ENCODE measurements at places on chromosomes 4 and X. TPM values are rescaled to one million over a fixed set of nuclear protein-coding genes. Genes with fewer than 3 reads are reported as not detected.

The CHIC2 gene
- total RNA-seq, result 42.7 TPM

The SPOCK3 gene
- not detected for total RNA-seq

The STOX2 gene
- total RNA-seq, result 27.3 TPM

The CCKAR gene
- not detected for total RNA-seq

The CITED1 gene
- total RNA-seq, result 27.0 TPM

The GC gene
- total RNA-seq, result not detected

DNA sequence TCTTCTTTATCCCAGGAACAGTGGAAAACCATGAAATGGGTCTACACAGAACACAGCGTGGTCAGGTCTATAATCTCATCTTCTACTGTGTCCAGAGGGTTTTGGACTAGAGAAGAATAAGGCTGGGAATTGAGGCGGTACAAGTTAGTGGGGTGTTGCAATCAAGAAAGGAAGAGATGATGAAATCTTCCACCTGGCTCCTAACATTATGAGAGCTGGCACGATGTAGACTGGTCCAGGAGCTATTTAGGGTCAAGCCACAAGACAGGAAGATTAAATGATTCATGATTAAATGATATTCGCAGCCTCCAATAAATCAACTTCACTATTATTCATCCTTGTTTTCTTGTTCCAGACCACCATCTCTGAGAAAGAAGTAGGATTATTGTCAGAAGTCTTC, 88.0 kb downstream of the ARSF start:
- H3K36me3 ChIP-seq, result no peaks in the 10 kb centered on the region
- H3K27me3 ChIP-seq, result no peaks in the 10 kb centered on the region
- no peak for DNase-seq
- no peak overlapping the region for H3K27ac ChIP-seq
- H3K4me3 ChIP-seq, result no peak overlapping the region

GRCh38 chrX:1462596-1463251, 10.0 kb upstream of the ASMTL start:
- H3K36me3 ChIP-seq, result no peaks in the 10 kb centered on the region
- H3K27me3 ChIP-seq, result peaks cover 4% of the 10 kb centered on the region
- no peak overlapping the region for H3K4me3 ChIP-seq
- H3K27ac ChIP-seq, result no peak overlapping the region
- no peaks in the 10 kb centered on the region for H3K4me1 ChIP-seq

GRCh38 chr4:158006990-158007389, 165.8 kb downstream of the GASK1B start:
- peaks cover 11% of the 10 kb centered on the region for H3K4me1 ChIP-seq
- no peaks in the 10 kb centered on the region for H3K36me3 ChIP-seq
- no peak overlapping the region for H3K4me3 ChIP-seq
- H3K27ac ChIP-seq, result no peak overlapping the region

DNA sequence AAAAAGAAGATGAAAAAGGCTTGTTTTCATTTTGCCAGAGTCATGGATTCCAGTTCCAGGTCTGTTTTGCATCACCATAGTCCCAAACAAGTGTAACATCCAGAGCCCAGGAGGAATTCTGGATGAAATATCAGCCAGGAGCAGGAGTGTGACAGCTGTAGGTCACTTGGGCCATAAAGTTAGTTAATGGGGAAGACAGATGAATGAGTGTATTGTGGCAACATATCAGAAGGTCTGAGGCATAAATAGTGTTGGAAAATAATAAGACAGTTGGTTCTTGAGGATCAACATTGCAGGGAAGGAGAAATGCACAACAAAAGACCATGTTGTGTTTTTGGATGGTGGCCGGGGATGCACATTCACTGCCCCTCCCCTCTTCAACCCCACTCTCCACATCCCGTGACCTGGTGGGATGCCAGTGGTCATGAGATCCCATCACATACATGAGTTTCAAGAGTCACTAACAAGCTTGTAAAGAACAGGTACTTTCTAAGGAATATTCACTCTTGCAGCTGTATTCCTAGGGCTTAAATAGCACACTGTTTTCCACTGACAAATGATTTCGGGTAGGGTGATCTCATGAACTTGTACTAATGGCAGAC, 83.1 kb upstream of the IGFBP7 start:
- no peak overlapping the region for H3K27ac ChIP-seq
- no peak for DNase-seq
- peaks cover 6% of the 10 kb centered on the region for H3K4me1 ChIP-seq

DNA sequence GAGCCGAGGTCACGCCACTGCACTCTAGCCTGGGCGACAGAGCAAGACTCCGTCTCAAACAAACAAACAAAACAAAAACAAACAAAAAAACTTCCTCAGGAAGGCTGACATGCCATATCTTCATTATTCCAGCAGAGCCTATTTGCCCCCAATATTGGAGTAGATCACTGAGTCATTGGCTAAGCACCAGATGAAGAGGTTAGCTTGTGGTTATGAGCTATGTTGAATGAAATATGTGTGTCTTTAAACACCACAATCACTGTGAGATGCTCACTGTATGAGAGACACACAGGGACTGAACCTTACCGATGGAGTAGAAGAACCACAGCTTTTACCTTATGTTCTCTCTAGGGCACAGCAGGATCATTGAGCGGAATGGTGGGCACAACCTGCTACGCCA, 122.1 kb upstream of the EOLA2 start:
- no peak for DNase-seq
- no peak overlapping the region for H3K27ac ChIP-seq
- H3K27me3 ChIP-seq, result no peaks in the 10 kb centered on the region
- H3K36me3 ChIP-seq, result no peaks in the 10 kb centered on the region
- no peak overlapping the region for H3K4me3 ChIP-seq
- no peaks in the 10 kb centered on the region for H3K4me1 ChIP-seq

DNA sequence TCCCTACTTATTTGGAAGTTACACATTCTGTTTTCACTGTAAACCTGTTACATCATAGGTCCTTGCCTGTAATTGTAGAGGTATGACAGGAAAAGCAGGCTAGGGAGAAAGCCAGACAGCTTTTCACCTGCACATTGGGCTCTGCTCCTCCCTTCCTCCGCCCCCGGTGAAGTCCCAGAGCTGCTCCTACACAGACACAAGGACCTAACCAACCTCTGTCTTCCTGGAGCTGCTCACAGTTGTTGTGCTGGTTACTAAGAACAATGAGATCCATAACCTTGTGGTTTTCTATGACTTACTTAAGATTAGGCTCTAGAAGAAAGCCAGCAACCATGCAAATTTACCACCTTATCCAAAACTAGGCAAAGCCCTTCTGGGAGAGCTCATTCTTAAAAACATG, 40.0 kb downstream of the MOSPD2 start:
- H3K4me3 ChIP-seq, result no peak overlapping the region
- H3K27ac ChIP-seq, result no peak overlapping the region
- H3K27me3 ChIP-seq, result no peaks in the 10 kb centered on the region
- no peaks in the 10 kb centered on the region for H3K4me1 ChIP-seq
- no peak for DNase-seq
- H3K36me3 ChIP-seq, result peaks cover 8% of the 10 kb centered on the region

GRCh38 chr4:162978398-162978797, 188.3 kb downstream of the NAF1 start:
- DNase-seq, result no peak
- H3K4me3 ChIP-seq, result no peak overlapping the region
- H3K27ac ChIP-seq, result no peak overlapping the region
- H3K36me3 ChIP-seq, result no peaks in the 10 kb centered on the region
- no peaks in the 10 kb centered on the region for H3K27me3 ChIP-seq

DNA sequence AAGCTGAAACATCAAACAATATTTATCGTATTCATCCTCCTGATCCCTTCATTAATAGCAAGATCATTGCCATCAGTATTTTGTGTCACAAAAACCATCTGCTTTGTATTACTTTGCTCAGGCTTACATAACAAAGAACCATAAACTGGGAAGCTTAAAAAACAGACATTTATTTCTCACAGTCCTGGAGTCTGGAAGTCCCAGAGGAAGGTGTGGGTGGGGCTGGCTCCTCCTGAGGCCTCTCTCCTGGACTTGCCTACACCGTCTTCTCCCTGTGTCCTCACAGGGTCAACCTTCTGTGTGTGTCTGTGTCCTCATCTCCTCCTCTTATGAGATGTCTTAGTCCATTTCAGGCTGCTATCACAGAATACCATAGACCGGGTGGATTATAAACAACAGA, 61.3 kb upstream of the MXRA5 start:
- no peak overlapping the region for H3K27ac ChIP-seq
- H3K4me1 ChIP-seq, result no peaks in the 10 kb centered on the region
- H3K4me3 ChIP-seq, result no peak overlapping the region
- no peaks in the 10 kb centered on the region for H3K27me3 ChIP-seq
- no peak for DNase-seq
- no peaks in the 10 kb centered on the region for H3K36me3 ChIP-seq

DNA sequence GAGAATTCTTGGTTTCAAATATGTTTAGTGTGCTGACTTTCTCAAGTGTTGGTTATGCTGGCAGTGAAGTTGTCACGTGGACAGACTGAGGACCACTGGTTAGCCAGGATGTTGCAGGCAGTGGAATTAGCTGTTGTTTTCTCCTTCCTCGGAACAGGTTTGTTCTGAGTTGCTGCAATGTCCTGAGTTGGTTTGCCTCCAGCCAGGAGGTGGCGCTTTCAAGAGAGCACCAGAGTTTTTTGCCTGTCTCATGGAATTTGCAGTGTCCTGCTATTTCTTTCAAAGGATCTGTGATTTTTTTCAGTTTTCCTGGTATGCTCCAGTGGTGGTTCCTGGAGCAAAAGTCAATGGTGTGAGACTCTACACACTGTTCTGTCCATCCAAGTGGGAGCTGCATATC, 158.1 kb upstream of the CXorf66 start:
- DNase-seq, result peak; percentile 37
- H3K36me3 ChIP-seq, result no peaks in the 10 kb centered on the region
- H3K4me1 ChIP-seq, result no peaks in the 10 kb centered on the region
- no peak overlapping the region for H3K4me3 ChIP-seq

- H3K36me3 ChIP-seq, result no peaks in the 10 kb centered on the region
- H3K4me3 ChIP-seq, result no peak overlapping the region
- H3K27ac ChIP-seq, result no peak overlapping the region
- H3K4me1 ChIP-seq, result peaks cover 38% of the 10 kb centered on the region
Observed at GRCh38 chrX:24153796-24154189, 4.3 kb downstream of the ZFX start.

GRCh38 chr4:56544573-56545131, 39.1 kb downstream of the ARL9 start:
- H3K4me3 ChIP-seq, result peak overlapping the region; percentile 24
- H3K27me3 ChIP-seq, result no peaks in the 10 kb centered on the region
- DNase-seq, result peak; percentile 87
- H3K27ac ChIP-seq, result no peak overlapping the region
- no peaks in the 10 kb centered on the region for H3K36me3 ChIP-seq

GRCh38 chr4:169024762-169025161, 14.7 kb upstream of the CBR4 start:
- H3K27ac ChIP-seq, result no peak overlapping the region
- DNase-seq, result no peak
- no peak overlapping the region for H3K4me3 ChIP-seq
- H3K4me1 ChIP-seq, result no peaks in the 10 kb centered on the region
- no peaks in the 10 kb centered on the region for H3K36me3 ChIP-seq

GRCh38 chr4:16676230-16676770, 222.1 kb downstream of the LDB2 start:
- peaks cover 4% of the 10 kb centered on the region for H3K4me1 ChIP-seq
- H3K36me3 ChIP-seq, result no peaks in the 10 kb centered on the region
- H3K4me3 ChIP-seq, result no peak overlapping the region
- H3K27ac ChIP-seq, result no peak overlapping the region

- peaks cover 29% of the 10 kb centered on the region for H3K4me1 ChIP-seq
- H3K27ac ChIP-seq, result no peak overlapping the region
- no peaks in the 10 kb centered on the region for H3K27me3 ChIP-seq
- no peak for DNase-seq
Observed at GRCh38 chr4:1239950-1240307, 9.0 kb downstream of the CTBP1 start.

- peak overlapping the region; percentile 24 for H3K27ac ChIP-seq
- no peaks in the 10 kb centered on the region for H3K27me3 ChIP-seq
- peaks cover 12% of the 10 kb centered on the region for H3K36me3 ChIP-seq
Observed at GRCh38 chr4:148071009-148071408, 339.1 kb downstream of the ARHGAP10 start.

GRCh38 chrX:15474028-15474427, 19.1 kb downstream of the PIR start:
- no peak overlapping the region for H3K27ac ChIP-seq
- H3K27me3 ChIP-seq, result no peaks in the 10 kb centered on the region
- H3K36me3 ChIP-seq, result no peaks in the 10 kb centered on the region
- H3K4me1 ChIP-seq, result no peaks in the 10 kb centered on the region

DNA sequence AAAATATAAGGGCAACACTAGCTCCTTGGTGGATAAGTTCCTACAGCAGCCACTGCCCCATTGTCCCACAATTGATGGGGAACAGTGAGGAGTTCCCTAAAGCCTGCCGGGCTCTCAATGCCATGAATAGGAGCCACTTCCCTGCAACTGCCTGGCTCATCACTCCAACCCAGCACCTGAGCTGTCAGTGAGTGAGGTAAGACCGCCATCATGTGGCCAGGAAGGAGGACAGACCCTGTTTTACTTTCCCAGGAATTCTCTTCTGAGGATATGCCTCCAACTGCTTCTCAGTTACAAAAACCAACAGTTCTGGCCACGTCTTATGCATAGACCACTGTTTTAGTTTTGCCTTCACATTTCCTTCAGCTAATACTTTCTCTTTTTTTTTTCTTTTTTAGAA, 45.5 kb downstream of the SRPX start:
- H3K4me3 ChIP-seq, result no peak overlapping the region
- no peak overlapping the region for H3K27ac ChIP-seq
- no peaks in the 10 kb centered on the region for H3K36me3 ChIP-seq
- H3K4me1 ChIP-seq, result no peaks in the 10 kb centered on the region
- H3K27me3 ChIP-seq, result no peaks in the 10 kb centered on the region

DNA sequence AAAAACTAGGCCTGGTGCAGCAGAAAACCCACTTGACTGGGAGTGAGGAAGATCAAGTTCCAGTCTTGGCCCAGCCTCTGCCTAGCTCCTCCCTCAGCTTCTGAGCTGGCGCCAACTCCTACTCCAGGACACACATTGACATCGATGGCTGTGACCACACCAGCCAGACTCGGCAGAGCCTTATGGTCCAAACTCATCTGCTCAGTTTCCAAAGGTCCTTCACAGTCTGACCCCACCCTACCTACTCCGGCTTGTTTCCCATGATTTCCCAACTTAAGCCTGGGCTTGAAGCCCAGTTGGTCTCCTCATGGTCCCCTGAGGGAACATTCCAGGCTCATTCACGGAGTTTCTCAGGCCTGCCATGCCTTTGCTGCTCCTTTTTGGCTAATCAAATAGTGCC, 10.1 kb downstream of the ELF4 start:
- H3K36me3 ChIP-seq, result no peaks in the 10 kb centered on the region
- H3K27ac ChIP-seq, result peak overlapping the region; percentile 27
- peak; percentile 31 for DNase-seq
- no peak overlapping the region for H3K4me3 ChIP-seq
- peaks cover 28% of the 10 kb centered on the region for H3K4me1 ChIP-seq

- H3K27ac ChIP-seq, result no peak overlapping the region
- no peaks in the 10 kb centered on the region for H3K27me3 ChIP-seq
- no peaks in the 10 kb centered on the region for H3K36me3 ChIP-seq
- DNase-seq, result no peak
- H3K4me1 ChIP-seq, result no peaks in the 10 kb centered on the region
- H3K4me3 ChIP-seq, result no peak overlapping the region
Observed at GRCh38 chr4:104756837-104757236, 262.1 kb upstream of the CXXC4 start.

- peak; percentile 67 for DNase-seq
- no peaks in the 10 kb centered on the region for H3K36me3 ChIP-seq
- no peaks in the 10 kb centered on the region for H3K27me3 ChIP-seq
- H3K4me1 ChIP-seq, result no peaks in the 10 kb centered on the region
- no peak within 1 kb of the TSS for H3K4me3 ChIP-seq
- peak within 1 kb of the TSS; percentile 67 for H3K27ac ChIP-seq
Observed at GRCh38 chr4:134201216-134202161, at the start of gene PABPC4L. PABPC4L (minus strand) TSS chr4:134201789; CDS start chr4:134201019, 770 bp downstream.
